ENCODE measurements at places on chromosomes 11 and 22. TPM values are rescaled to one million over a fixed set of nuclear protein-coding genes. Genes with fewer than 3 reads are reported as not detected.

SCT gene
- not detected for polyA plus RNA-seq

TCN2 gene
- 0.40 TPM for polyA plus RNA-seq

HTR3A gene
- polyA plus RNA-seq: 5.6 TPM

DNA sequence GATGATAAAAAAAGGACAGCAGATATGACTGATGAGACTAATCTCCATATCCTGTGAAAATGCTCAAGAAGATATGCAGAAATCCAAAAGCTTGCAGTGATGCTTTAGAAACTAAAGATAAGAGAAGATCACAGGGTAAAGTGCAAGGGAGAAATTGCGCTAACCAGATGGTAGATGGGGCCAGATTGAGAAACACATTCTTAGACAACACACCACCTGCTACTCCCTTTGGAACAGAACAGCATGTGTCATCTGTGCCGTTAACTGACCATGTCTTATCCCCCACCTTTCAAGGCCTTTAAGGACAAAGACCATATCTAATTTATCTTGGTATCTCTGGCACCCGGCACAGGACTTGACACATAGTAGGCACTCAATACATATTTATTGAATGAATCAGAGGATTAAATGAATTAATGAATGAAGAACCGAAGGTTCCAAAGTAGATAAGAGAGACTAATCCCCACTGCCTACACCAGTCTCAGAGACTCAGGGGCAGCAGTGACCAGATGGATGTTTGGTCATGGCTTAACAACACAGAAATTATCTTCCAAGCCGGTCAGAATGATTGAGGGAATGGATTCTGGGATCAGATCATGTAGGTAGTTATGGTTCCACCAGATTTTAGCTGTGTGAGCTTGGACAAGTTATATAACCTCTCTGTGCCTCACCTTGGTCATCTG lies 12.3 kb upstream of the P2RY2 start:
- no peak overlapping the region for H3K27ac ChIP-seq
- no peaks in the 10 kb centered on the region for H3K4me1 ChIP-seq
- H3K36me3 ChIP-seq: no peaks in the 10 kb centered on the region
- H3K27me3 ChIP-seq: no peaks in the 10 kb centered on the region
- no peak for DNase-seq

TSSK2 gene
- 0.17 TPM for polyA plus RNA-seq

CARD16 gene
- polyA plus RNA-seq: 30.1 TPM

- no peak for DNase-seq
- H3K36me3 ChIP-seq: no peaks in the 10 kb centered on the region
- no peaks in the 10 kb centered on the region for H3K4me1 ChIP-seq
- no peak overlapping the region for H3K27ac ChIP-seq
These were observed 12.1 kb upstream of the TRIM44 start for GRCh38 chr11:35650467-35650866.

Data from B cell (primary cell).